Hypothalamus (tissue), 51 donors: ENCODE measurements at places on chromosomes 13 and 19.
A peak's percentile ranks its signal among the peaks of the same experiment; 100 is the strongest.

DNA sequence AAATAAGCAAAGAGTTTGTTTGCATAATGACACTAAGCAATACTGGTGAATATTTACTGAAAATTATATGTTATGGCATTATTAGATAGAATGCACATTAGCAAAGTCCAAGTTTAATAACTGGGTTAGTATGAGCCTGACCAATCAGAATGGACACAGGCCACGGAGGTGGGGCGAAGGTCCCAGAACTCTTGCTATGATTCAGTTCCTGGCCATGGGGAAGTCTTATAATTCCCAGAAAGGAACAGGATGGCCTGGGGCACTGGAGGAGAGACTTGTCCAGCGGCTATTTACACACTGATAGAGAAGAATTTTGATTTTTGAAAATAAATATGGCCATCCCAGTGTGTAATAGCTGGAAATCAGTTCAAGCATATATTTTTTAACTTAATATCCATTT, 372.0 kb downstream of the EFNB2 start:
- DNase-seq = no peak

DNA sequence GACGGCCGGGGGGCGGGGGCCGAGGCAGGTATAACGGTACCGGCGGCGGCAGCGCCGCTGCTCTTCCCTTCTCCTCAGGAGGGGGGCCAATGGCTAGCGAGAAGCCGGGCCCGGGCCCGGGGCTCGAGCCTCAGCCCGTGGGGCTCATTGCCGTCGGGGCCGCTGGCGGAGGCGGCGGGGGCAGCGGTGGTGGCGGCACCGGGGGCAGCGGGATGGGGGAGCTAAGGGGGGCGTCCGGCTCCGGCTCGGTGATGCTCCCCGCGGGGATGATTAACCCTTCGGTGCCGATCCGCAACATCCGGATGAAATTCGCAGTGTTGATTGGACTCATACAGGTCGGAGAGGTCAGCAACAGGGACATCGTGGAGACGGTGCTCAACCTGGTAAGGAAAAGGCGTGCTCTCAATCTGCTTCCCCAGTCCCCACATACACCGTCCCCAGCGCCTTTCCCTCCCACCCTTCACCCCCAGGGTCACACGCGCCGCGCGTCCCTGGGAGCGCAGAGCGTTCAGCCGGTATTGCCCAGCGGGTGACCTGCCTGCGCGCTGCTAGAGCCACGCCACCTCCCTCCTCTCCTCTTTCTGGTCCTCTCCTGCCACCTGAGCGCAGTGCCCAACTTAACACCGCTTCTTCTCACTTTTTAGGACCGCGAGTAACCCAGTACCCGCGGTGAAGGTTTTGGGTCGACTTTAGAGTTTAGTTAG, 814 bp downstream of the NBEA start:
- DNase-seq = peak; percentile 20

- DNase-seq = no peak
These were observed 18.4 kb downstream of the NLRP13 start for GRCh38 chr19:55913643-55914268.

DNA sequence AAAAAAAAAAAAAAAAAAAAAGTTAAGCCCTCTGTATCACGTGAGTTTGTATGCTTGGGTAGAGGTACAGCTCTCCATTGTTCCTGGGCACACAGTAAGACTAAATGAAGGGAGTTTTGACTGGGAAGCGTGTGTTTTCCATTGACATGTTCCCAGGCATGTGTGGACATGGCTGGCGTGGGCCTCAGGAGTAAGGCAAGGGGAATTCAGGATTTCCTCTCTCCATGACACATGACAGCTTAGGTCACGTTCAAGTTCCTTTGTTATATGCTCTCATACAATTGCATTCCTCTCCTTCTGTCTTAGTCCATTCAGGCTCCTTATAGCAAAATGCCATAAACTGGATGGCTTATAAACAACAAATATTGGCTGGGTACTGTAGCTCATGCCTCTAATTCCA, 17.1 kb upstream of the MAP3K10 start:
- no peak for DNase-seq

DNA sequence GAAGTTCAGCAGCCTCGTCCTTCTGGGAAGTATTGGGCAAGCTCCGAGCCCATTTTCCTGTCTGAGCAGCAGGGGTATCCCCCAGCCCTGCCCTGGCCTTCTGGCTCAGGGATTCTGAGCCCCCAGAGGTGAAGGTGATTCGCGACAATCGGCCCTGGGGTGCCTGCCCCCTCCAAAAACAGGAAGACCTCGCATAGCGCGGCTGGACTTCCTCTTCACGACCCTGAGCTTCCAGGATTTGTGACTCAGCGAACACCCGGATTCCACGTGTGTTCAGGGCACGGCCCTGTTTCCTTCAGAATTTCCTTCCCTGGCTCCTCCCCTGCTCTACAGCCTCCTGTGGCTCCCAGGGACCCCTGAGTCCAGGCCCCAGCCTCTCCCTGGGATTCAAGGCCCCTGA, at the start of gene SEMA6B:
TSS of gene SEMA6B (minus strand) at position 116 of the 400 bp plus-strand sequence. CDS start 1,227 bp downstream, outside the sequence.
- no peak for DNase-seq

GRCh38 chr19:17512574-17512939, 1.1 kb downstream of the PGLS start:
- DNase-seq = no peak

DNA sequence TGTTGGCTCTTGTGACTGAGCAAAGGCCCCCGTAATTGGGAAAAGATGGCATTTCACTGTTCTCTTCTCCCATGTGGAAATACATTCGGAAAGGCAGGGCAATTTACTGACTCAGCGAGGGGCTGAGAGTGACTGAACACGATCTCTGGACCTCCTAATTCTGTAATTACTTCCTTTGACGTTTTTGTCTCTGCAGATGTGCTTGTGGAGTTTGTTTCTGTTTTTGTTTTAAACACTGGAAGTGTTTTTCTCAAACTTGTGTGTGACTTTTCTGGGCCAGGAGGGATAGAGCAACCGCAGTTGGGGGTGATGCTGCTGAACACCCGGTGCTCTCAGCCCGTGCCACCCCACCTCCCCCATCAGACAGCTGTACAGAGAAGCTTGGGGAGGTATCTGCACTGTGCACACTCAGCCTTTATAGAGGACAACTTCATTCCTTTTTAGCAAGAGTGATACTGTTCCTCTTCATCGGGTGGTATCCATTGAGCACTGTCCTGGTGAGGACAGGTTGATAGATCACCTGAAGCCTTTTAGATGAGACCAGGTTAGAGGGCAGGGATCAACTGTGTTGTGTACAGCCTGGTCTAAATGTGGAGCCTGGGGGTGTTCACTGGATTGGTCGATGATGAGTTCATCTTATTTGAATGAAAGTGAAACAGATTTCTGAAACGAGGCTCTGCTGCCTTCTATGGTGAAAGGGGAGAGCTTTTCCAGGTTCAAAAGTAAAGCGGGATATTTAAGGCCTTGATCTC, 117.4 kb downstream of the ESD start:
- DNase-seq = no peak

DNA sequence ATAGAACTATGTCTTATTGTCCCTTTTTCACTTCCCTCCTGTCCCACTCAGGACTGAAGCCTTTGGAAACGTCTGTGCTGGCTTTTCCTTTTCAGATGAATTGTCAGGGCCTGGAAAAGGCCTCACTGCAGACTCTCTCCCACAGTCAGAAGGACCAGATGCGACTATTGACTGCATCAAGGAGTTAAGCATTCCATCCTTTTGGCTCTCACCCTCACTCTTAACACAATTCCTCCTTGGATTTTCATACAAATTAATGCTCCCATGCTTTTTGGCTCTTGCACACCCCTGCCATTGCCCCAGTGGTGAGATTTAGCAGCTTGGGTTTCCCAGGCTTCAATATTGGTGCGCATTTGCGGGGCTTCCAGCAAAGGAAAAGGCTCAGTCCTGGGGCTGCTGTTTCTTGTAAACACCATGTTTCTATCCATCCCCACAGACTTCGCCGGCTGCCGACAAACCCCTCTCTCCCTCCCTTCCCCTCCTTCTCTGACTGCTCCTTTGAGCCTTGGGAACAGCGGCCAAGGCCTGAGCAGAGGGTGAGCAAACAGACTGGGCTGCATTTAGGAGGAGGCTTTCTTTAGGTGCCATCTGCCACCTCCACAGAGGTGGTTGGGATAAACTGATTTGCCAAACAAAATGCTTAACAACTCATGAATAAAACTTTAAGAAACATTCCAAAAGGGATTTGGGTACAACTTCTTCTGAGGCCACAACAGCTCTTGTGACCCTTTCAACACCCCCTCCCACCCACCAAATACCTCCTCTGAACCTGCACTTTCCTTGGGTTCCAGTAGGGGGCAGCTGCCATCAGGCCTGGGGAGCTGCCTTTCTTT, 48.6 kb upstream of the PCDH8 start:
- DNase-seq = no peak

GRCh38 chr13:111304603-111305289, 15.7 kb upstream of the TEX29 start:
- no peak for DNase-seq

- DNase-seq = no peak
These were observed 1701.0 kb downstream of the SLITRK5 start for GRCh38 chr13:89372193-89372592.

GRCh38 chr13:64591971-64592370, 2638.2 kb downstream of the PCDH9 start:
- DNase-seq = no peak

DNA sequence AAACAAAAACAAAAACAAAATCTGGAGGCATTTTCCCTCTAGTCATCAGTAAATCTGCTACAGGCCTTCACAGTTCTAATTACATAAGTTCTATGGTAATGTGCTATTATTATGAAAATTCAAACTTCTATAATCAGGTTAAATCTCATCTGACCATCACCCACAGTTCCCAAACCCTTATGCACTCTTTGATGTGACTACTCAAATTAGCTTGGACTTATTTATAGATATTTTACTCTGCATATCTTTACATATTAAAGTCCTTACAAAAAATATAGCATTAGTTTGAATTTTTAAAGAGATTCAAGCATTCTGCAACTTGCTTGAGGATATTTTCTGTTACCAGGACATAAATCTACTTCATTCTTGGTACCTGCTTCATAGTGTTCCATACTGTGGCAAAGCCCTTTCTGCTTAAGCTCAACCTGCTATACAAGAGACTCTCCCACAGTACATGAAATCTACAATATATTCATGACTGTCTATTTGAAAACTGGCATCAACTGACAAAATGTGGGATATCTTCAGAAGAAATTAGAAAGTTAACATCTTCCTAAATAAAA, 22.9 kb downstream of the SMAD9 start:
- no peak for DNase-seq

DNA sequence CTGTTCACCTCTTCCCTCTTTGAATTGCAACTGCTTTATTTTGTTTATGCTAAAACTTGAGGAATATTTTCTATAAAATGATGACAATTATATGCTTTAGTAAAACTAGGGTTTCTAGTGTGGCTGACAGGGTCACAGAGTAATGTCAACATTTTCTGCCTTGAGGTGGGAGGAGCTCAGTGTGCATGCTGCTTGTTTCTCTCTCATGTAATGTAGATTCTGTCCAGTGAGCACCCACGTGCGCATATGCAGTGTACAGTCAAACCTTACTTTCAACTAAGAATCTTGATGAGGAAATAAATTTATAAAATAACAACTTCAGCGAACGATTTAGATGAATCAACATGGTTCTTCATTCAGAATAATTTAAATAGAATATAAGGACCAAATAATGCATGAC, 603.9 kb downstream of the PCDH17 start:
- no peak for DNase-seq

DNA sequence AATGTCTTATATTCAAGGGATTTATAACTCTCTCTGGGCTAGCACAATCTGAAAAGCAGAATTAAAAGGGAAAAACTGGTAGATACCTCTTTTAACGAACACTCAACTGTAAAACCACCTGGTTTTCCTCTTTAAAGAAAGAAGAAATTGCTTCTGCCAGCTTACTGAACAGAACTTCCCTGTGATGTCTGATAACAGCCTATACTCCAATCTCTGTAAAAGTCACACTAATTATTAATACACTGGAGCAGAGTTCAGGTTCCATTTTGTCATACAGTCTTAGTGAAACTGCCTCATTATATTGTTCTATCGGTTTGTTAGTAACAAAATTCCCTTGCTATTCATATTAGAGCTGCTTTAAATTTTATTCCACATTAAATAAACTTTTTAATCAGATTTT, 251.0 kb upstream of the STARD13 start:
- no peak for DNase-seq

GRCh38 chr13:81762449-81762848, 1421.5 kb upstream of the SPRY2 start:
- DNase-seq = no peak

- DNase-seq = no peak
These were observed 22.6 kb downstream of the POLR1D start for GRCh38 chr13:27644302-27644701.

GRCh38 chr19:51473009-51473707, 5.2 kb upstream of the CEACAM18 start:
- peak; percentile 27 for DNase-seq

- no peak for DNase-seq
These were observed 15.3 kb upstream of the ATP12A start for GRCh38 chr13:24664726-24665409.

GRCh38 chr19:4208385-4209094, 20.8 kb upstream of the EBI3 start:
- no peak for DNase-seq

DNA sequence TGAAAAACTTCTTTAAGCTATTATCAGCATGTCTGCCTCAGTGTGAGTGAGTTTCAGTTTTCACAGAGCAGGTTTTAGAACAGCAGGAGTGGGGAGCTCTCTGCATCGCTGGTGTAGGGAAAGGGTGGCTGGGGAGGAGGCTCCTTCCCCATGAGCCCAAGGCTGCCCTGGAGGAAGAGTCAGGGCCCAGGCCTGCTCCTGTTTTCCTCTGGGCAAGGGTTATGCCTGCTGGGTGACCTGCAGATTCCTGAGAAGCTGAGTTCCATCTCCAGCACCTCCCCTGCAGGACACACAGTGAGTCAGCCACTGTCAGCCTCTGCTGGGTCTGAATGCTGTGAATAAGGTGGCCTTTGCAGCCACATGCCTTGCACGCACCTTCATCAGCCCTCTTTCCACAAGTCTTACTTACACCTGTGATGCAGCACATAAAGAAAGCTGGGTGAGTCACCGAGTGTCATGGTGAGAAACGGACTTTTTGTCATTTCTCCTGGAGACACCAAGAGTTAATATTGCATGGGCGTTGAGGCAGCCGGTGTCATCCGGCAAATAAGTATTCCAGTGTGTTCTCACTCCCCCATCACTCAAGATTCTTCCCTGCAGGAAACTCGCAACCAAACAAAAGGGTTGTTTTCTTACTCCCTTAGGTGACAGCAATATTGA, 186.4 kb upstream of the KL start:
- DNase-seq = no peak

- peak; percentile 19 for DNase-seq
These were observed 49.8 kb downstream of the KATNAL1 start for GRCh38 chr13:30257468-30258099.

- DNase-seq = no peak
These were observed 43.6 kb upstream of the MTIF3 start for GRCh38 chr13:27493981-27494380.

DNA sequence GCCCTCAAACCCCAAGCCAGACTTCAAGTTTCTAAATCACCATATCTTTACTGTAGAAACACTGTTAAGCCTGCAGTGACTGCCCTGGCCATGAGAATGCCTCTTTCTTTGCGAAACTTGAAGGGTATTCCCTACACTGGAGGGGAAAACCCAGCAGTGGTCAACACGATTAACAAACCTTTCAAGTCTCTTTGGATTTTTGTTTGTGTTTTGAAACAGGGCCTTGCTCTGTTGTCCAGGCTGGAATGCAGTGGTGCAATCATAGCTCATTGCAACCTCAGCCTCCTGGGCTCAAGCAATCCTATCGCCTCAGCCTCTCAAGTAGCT, 17.4 kb upstream of the POMP start:
- no peak for DNase-seq

- DNase-seq = no peak
These were observed 89.4 kb upstream of the RAP2A start for GRCh38 chr13:97344265-97345175.
